GM23248 (cell line): ENCODE measurements at places on chromosomes 3 and 15. TPM values are rescaled to one million over a fixed set of nuclear protein-coding genes. Genes with fewer than 3 reads are reported as not detected.
A peak's percentile ranks its signal among the peaks of the same experiment; 100 is the strongest.

REC114 gene
- not detected in 2 replicates for polyA plus RNA-seq

GRCh38 chr3:121914081-121914998, 20.1 kb downstream of the SLC15A2 start:
- no peaks in the 10 kb centered on the region for H3K27me3 ChIP-seq
- H3K27ac ChIP-seq: no peak overlapping the region
- no peak overlapping the region for H3K4me3 ChIP-seq
- no peaks in the 10 kb centered on the region for H3K36me3 ChIP-seq
- no peaks in the 10 kb centered on the region for H3K4me1 ChIP-seq

RYK gene
- polyA plus RNA-seq: 22.3 and 22.8 TPM in 2 replicates

GRCh38 chr3:115251509-115251908, 104.4 kb upstream of the ZBTB20 start:
- no peaks in the 10 kb centered on the region for H3K36me3 ChIP-seq
- H3K27me3 ChIP-seq: no peaks in the 10 kb centered on the region
- no peak overlapping the region for H3K4me3 ChIP-seq

TLNRD1 gene
- polyA plus RNA-seq: 2.8 and 2.9 TPM in 2 replicates

GRCh38 chr15:59140422-59141226, 35.7 kb downstream of the CCNB2 start:
- H3K27ac ChIP-seq: no peak overlapping the region
- H3K36me3 ChIP-seq: peaks cover 24% of the 10 kb centered on the region
- H3K4me3 ChIP-seq: no peak overlapping the region
- H3K4me1 ChIP-seq: no peaks in the 10 kb centered on the region

GRCh38 chr3:143989461-143989860, 17.8 kb downstream of the DIPK2A start:
- no peak overlapping the region for H3K27ac ChIP-seq
- DNase-seq: no peak
- no peaks in the 10 kb centered on the region for H3K27me3 ChIP-seq

DNA sequence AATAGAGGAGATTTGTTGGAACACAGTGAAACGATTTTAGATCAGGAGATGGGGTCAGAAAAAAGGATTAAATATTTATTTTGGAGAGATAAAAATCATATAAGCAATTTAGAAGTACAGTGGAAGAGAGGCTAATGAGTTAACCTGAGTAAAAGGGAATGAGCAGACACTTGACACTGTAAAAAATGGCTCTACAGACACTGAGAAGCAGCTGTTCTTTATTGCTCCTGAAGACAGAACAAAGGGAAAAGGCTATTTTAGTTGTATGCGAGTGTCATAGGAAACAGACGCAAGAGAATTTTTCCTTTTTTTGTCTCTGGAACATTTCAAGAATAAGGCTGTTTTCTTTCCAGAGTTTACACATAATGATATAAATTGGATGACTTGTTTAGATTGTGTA, 34.3 kb downstream of the ASTE1 start:
- no peak overlapping the region for H3K27ac ChIP-seq
- no peaks in the 10 kb centered on the region for H3K4me1 ChIP-seq
- no peak for DNase-seq
- H3K36me3 ChIP-seq: peaks cover 35% of the 10 kb centered on the region
- H3K27me3 ChIP-seq: no peaks in the 10 kb centered on the region

GRCh38 chr3:191420771-191421170, 40.2 kb upstream of the PYDC2 start:
- no peak overlapping the region for H3K4me3 ChIP-seq
- peaks cover 4% of the 10 kb centered on the region; the same call in 1 of the 2 replicates for H3K27me3 ChIP-seq
- DNase-seq: no peak
- H3K27ac ChIP-seq: no peak overlapping the region

- no peak overlapping the region for H3K27ac ChIP-seq
- H3K4me3 ChIP-seq: no peak overlapping the region
- no peaks in the 10 kb centered on the region for H3K36me3 ChIP-seq
- H3K4me1 ChIP-seq: peaks cover 11% of the 10 kb centered on the region
- DNase-seq: peak; percentile 74
- H3K27me3 ChIP-seq: no peaks in the 10 kb centered on the region
Measured at GRCh38 chr15:57772223-57772957, 65.9 kb downstream of the POLR2M start.

GRCh38 chr15:40003116-40003916, 35.7 kb downstream of the SRP14 start:
- peaks cover 47% of the 10 kb centered on the region for H3K36me3 ChIP-seq
- no peak overlapping the region for H3K4me3 ChIP-seq

GRCh38 chr15:33860754-33861153, 107.5 kb upstream of the CHRM5 start:
- peak; percentile 73 for DNase-seq
- no peak overlapping the region for H3K27ac ChIP-seq
- H3K27me3 ChIP-seq: no peaks in the 10 kb centered on the region
- peaks cover 16% of the 10 kb centered on the region for H3K4me1 ChIP-seq
- H3K4me3 ChIP-seq: no peak overlapping the region

DNA sequence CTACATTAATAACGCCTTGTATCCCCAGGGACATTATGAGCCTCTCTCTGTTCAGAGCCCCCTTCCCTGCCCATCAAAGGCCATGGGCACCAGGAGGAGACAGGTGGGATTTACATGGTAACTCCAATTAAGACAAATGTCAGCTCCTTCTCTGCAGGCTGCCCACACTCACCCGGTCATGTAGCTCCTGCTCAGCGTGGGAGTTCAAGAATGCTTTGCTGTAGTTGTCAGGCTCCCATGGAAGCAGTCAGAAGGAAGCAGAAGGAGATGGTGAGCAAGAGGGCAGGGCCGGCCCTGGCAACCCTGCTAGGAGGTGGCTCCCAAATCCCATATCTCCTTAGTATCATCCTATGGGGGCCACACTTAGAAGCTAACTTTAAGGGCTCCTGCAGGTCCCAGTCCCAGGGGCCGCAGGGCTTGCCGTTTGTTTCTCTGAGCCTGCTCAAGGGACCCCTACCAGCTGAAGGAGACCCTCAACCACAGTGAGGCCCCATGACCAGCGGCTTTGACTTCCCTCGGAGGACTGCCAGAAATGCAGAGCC, 218.4 kb upstream of the TLE3 start:
- no peaks in the 10 kb centered on the region for H3K27me3 ChIP-seq
- DNase-seq: peak; percentile 81
- no peaks in the 10 kb centered on the region for H3K36me3 ChIP-seq
- H3K27ac ChIP-seq: no peak overlapping the region
- no peak overlapping the region for H3K4me3 ChIP-seq

NDN gene
- polyA plus RNA-seq: 76.9 and 78.7 TPM in 2 replicates

CYP1A2 gene
- polyA plus RNA-seq: not detected in 2 replicates

GNAT1 gene
- polyA plus RNA-seq: not detected in 2 replicates

CNTN6 gene
- polyA plus RNA-seq: not detected in 2 replicates

- no peak for DNase-seq
- H3K27ac ChIP-seq: no peak overlapping the region
- H3K27me3 ChIP-seq: no peaks in the 10 kb centered on the region
- no peaks in the 10 kb centered on the region for H3K36me3 ChIP-seq
- no peak overlapping the region for H3K4me3 ChIP-seq
Measured at GRCh38 chr3:136664771-136665170, 87.4 kb downstream of the STAG1 start.

IL16 gene
- 0.53 and 0.94 TPM in 2 replicates for polyA plus RNA-seq

DNA sequence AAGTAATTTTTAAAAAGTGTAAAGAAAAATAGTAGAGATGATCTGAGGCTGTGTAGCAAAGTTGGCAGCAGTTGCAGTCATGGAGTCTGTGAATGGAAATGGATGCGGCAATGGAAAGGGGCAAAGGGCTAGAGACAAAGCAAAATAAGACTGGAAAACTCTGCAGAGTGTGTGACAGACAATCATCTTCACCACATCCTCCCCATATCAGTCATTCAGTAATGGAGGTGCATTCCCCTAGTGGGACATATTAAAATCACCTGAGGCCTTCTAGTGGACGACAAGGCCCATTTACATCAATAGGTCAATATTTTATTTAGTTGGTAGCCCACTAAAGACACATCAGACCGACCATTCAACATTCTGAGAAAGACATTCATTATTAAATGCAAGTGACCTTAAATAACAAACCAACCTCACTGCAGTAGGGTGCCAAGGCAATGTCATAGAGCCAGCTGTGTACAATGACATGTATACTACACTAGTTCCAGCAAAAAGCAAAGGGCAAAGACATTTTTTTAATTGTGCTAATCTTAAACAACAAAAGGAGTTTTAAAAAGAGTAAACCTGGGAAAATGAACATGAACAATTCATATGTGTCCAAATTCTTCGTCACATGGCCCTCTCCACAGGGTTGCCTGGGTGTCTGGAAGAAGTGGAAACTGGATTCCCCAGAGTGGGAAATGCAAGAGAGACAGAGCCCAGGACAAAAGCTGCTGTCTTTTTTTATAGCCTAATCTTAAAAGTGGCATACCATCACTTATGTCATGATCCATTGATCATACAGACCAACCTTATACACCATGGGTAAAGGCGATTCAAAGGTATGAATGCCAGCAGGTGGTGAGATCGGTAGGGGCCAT, 15.6 kb upstream of the RAP2B start:
- H3K36me3 ChIP-seq: no peaks in the 10 kb centered on the region
- no peak overlapping the region for H3K4me3 ChIP-seq
- DNase-seq: no peak

- no peak overlapping the region for H3K4me3 ChIP-seq
- no peaks in the 10 kb centered on the region for H3K4me1 ChIP-seq
- no peak for DNase-seq
- H3K27ac ChIP-seq: no peak overlapping the region
Measured at GRCh38 chr15:101353240-101353639, 58.2 kb upstream of the SNRPA1 start.

SYNPR gene
- not detected in 2 replicates for polyA plus RNA-seq

- H3K36me3 ChIP-seq: no peaks in the 10 kb centered on the region
- H3K4me1 ChIP-seq: 0 out of 2 replicates have a peak, but pooled peaks cover 5% of the 10 kb centered on the region
- H3K4me3 ChIP-seq: no peak overlapping the region
Measured at GRCh38 chr3:171511450-171511849, 51.2 kb upstream of the TNIK start.

DNA sequence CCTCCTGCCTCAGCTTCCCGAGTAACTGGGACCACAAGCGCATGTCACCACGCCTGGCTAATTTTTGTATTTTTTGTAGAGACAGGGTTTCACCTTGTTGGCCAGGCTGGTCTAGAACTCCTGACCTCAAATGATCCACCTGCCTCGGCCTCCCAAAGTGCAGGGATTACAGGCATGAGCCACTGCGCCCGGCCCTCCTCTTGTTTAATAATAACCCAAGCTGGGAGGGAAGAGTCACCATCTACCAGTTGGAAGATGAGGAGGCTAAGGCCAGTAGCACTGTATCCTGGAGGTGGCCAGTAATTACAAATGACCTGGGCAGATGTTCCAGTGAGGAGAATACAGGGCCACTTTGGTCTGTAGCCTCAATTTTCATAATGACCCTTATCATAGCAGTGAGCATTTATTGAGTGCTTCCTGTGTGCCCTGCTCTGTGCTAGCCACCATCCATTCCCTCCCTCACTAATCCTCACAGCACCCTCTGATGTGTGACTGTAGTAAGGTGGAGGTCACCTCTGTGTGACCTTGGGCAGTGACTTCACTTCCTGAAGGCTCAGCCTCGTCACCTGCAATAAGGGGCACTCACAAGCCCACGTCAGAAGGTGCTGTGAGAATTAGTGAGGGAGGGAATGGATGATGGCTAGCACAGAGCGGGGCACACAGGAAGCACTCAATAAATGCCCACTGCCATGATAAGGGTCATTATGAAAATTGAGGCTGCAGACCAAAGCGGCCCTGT, 64.2 kb downstream of the ABTB1 start:
- H3K27me3 ChIP-seq: no peaks in the 10 kb centered on the region
- no peaks in the 10 kb centered on the region for H3K36me3 ChIP-seq
- peak overlapping the region; percentile 96; the same call in 1 of the 2 replicates for H3K27ac ChIP-seq
- no peak overlapping the region for H3K4me3 ChIP-seq

GRCh38 chr3:65177960-65178376, 490.2 kb upstream of the ADAMTS9 start:
- no peak overlapping the region for H3K4me3 ChIP-seq
- H3K36me3 ChIP-seq: no peaks in the 10 kb centered on the region
- no peaks in the 10 kb centered on the region for H3K4me1 ChIP-seq
- no peak overlapping the region for H3K27ac ChIP-seq
- DNase-seq: peak; percentile 60

PPARG gene
- 0.49 and 0.79 TPM in 2 replicates for polyA plus RNA-seq

- H3K4me3 ChIP-seq: no peak overlapping the region
- DNase-seq: no peak
- peaks cover 18% of the 10 kb centered on the region for H3K27me3 ChIP-seq
- H3K27ac ChIP-seq: no peak overlapping the region
Measured at GRCh38 chr3:141095546-141095937, 44.4 kb downstream of the SPSB4 start.

VPS8 gene
- 17.0 and 17.8 TPM in 2 replicates for polyA plus RNA-seq

DNA sequence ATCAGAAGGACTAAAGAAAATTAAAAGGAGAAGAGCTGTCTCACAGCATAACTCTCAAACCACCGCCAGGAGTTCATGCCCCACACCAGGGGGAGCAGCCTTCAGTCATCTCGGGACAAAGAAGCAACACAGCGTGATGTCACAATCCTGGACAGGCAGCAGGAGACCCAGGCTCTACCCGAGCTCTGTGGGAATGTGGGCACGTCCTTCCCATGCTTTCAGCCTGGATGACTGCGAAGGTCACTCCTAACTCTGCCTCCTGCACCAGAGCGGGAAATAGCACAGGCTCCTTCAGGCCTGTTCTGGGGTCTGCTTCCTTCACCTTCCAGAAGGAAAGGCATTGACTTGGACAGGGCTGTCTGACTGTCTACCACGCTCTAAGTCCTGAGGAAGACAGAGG, 31.3 kb downstream of the NOX5 start:
- peak overlapping the region; percentile 13 for H3K4me3 ChIP-seq
- H3K27me3 ChIP-seq: no peaks in the 10 kb centered on the region
- H3K4me1 ChIP-seq: peaks cover 15% of the 10 kb centered on the region
- peak; percentile 26 for DNase-seq
- H3K36me3 ChIP-seq: no peaks in the 10 kb centered on the region

GRCh38 chr15:69713726-69714559, 261.3 kb downstream of the RPLP1 start:
- H3K27me3 ChIP-seq: peaks cover 31% of the 10 kb centered on the region
- H3K36me3 ChIP-seq: no peaks in the 10 kb centered on the region
- no peak overlapping the region for H3K27ac ChIP-seq

DNA sequence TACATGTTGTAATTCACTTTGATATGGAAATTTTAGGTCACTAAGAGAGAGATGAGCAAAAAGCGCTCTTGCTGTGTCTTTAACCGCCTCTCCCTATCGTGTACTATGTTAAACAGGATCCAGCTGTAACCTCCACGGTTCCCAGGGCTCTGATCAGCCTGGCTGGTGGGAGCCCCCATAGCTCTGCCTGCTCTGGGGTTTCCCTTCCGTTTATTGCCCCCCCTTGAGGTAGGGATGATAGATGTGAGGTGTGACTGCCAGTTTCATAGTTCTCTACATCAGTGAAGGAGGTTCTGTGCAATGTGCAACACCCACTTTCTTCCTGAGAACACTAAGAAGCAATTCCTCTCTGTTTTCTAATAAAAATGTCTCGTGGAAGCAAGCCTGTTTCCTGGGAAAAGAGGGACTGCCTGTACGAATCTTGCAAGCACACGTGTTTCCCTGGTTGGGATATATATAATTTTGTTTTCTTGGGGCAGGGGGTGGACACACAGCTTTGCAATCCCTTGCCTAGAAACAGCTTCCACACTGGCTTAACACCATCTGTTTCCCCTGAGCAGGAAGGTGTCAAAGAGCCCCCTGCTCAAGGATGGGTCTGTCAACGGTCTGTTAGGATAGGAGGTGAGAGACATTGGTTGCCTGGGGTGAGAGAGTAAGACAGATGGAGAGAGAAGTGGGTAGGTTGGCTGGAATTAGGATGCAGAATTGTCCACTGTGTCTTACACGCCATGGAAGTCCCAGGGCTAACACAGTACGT, 23.8 kb downstream of the CORO2B start:
- H3K27ac ChIP-seq: no peak overlapping the region
- H3K4me3 ChIP-seq: no peak overlapping the region
- no peak for DNase-seq
- no peaks in the 10 kb centered on the region for H3K27me3 ChIP-seq
- peaks cover 34% of the 10 kb centered on the region for H3K4me1 ChIP-seq
